ENCODE measurements at places on chromosomes 11 and 22.

DNA sequence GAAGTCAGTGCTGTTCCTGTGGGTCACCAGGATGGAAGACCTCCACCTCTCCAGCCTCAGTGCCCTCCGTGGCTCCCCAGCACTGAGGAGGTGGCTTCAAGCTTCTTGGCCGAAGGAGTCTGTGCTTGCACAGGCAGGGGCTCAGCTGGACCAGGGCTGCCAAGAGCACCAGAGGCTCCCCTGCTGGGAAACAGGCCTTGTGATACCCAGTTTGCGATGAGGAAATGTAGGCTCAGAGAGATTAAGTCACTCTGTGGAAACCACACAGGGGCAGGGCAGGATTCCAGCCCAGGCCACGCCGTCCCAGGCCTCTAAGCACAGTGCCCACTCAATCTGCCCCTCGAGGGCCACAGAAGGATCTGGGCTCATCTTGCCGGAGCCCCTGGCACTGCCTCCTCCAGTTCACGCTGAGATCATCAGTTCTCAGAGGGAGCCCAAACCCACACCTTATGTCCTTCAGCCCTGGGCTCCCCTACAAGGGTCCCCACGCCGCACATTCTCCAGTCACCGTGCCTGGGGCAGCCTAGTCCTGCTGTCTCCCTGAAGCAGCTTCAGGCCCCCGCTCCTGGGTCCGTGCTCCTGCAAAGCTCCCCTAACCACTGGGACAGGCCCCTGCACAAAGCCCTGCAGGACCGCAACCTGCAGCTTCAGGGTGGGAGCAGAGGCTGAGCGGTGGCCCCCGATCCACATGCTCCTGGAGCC lies 21.6 kb downstream of the ANO1 start:
- no peak for DNase-seq

GRCh38 chr11:113574171-113574570 lies 99.0 kb upstream of the DRD2 start:
- no peak for DNase-seq

DNA sequence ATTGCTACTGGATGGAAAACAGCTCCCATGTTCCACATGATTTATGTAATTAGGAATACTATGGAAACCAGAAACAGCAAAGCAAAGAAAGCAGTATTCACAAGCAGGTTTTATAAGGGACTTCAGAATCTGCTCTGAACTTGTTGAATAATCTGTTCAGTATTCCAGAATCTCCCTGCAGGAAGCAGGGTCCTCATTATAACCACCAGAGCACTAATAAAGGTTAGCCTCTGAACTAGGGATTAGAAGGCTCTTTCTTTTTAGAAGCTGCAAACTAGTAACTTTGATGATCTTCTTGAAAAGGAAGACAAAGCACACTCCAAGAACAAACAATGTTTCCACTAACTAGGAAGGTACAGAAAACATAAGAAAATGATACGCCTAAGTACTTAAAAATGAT lies 125.8 kb downstream of the DCDC1 start:
- no peak for DNase-seq

DNA sequence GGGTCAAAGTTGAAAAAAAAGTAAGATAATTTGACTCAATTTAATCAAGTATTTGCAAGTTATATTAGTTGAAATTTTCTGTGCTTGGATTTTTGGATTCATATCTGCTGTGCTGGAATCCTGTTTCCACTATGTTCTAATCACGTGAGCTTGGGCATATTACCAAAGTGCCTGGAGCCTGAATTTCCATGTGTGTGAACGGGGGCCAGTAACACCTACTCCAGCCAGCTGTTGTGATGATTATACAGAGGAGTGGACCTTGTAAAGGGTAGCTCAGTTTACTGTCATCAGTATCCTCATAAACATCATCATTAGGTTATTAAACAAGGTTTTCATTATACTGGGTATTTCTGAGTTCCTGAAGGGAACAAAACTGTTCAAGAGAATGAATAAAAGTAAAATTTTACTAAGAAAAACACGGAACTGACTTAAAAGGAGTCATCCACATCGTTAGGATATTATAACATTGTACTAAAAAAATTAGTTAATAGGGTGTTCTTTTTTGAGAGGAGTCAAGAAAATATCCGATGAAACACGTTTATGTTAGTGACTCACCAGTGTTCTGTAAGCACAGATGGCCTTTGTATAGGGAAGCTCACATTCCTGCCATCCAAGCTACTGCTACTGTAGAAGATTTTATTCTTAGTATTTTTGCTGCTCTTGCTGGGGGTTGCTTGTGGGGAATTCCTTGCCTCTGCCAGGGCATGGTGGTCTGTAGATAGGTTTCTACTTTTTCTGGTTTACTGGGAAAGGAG lies 144.1 kb downstream of the ARHGAP42 start:
- DNase-seq, result no peak

GRCh38 chr11:59025097-59025496 lies 61.0 kb upstream of the GLYATL1B start:
- DNase-seq, result no peak

DNA sequence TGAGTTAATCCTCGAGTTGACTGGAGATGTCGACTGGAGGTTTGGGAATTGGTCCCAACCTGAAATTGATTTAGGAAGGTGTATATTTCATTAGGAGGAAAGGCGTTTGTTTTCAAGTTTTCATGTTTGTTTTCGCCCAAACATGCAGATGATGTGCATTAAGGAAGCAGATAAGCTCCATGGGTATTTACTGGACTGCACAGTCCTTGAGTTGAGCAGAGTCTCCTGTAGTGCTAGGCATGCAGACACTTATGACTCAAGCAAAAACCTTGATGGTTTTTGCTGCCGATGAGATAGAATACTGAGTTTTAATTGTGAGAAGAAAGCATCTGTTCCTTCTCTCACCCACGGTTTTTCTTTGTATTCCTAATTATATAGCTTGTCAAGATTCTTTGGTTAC lies 27.9 kb downstream of the CABIN1 start:
- DNase-seq, result no peak

Data from CD4-positive, alpha-beta memory T cell (primary cell).